ENCODE measurements at places on chromosomes 16 and 17.

GRCh38 chr17:60325730-60326524 lies 66.0 kb downstream of the USP32 start:
- DNase-seq = no peak

DNA sequence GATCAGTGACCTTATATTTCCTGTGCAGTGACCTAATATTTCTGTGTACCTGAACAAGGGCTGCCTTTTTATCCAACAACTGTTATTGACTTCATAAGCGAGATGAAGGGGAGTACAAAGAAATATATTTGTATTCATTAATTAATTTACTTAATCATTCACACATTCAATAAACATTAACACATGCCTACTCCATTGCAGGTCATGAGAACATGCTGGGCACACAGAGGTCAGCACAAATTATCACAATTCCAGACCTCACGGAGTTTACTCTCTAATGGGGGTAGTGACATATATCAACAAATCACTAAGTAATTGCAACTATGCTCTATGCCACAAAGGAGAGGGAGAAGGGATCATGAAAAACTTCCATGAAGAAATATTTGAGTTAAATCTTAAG lies 614.6 kb downstream of the TOX3 start:
- no peak for DNase-seq

- no peak for DNase-seq
These were observed 24.9 kb downstream of the HSD17B2 start for GRCh38 chr16:82059983-82060421.

DNA sequence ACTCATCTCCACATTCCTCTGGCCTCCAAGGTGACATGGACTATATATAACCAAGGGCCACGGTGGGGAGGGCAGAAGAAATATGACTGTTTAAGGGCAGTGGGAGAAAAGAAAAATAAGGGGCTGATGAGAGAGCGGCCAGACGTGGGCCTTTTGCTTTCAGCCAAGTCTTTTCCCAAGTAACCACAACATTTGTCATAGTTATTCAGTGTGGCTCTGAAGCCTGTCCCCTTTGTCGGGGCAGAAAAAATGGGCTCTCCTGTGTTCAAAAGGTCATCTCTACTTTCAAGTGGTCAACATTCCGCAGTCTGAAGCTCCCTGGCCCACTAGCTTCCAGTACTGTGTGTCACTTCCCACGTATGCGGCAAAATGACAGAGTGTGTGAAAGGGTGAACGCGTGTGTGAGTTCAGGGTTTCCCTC lies 245.4 kb downstream of the NTN1 start:
- DNase-seq = no peak

DNA sequence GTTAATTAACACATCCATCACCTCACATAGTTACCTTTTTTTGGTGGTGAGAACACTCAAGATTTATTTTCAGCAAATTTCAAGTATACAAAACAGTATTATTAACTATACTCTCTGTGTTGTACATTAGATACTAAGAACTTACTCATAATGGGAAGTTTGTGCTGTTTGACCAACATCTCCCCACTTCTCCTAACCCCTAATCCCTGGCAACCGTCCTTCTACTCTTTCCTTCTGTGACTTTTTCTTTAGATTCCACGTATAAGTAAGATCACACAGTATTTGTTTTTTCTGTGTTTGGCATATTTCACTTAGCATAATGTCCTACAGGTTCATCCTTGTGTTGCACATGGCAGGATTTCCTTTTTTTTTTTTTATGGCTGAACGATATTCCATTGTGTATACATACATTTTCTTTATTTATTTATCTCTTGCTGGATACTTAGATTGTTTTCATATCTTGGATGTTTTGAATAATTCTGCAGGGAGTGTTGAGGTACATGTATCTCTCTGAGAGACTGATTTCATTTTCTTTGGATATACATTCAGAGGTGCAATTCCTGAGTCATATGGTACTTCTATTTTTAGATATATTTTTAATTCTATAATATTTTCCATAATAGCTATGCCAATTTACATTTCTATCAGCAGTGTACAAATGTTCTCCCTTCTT lies 19.0 kb downstream of the PPM1D start:
- no peak for DNase-seq

Measured in GM20000 (cell line).